Stimulated activated CD4-positive, alpha-beta T cell treated with anti-CD3 and anti-CD28 coated beads, TNF-alpha, amount 100 ng/mL, for 24 hours (primary cell): ENCODE measurements at places on chromosomes 2 and 18.

- no peak for DNase-seq
Observed at GRCh38 chr2:143758629-143759330, 629.6 kb downstream of the ARHGAP15 start.

DNA sequence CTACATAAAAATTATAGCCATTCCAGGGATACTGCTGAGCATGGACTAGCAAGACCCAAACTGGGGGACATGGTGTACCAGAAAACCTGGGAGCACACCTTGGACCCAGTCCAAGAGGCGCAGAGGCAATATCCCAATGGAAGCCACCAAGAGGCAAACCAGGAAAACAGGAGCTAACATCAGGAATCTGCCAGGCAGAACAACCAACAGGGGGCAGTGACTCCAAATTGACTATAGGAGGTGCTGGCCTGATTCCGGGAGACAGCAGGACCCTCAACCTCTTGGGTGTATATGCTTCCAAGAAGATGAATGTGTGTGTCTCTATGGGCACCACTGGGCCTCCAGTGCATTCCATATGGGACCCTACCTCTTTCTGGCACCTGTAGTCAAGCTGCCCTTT, 172.7 kb upstream of the ARL4C start:
- DNase-seq, result no peak

DNA sequence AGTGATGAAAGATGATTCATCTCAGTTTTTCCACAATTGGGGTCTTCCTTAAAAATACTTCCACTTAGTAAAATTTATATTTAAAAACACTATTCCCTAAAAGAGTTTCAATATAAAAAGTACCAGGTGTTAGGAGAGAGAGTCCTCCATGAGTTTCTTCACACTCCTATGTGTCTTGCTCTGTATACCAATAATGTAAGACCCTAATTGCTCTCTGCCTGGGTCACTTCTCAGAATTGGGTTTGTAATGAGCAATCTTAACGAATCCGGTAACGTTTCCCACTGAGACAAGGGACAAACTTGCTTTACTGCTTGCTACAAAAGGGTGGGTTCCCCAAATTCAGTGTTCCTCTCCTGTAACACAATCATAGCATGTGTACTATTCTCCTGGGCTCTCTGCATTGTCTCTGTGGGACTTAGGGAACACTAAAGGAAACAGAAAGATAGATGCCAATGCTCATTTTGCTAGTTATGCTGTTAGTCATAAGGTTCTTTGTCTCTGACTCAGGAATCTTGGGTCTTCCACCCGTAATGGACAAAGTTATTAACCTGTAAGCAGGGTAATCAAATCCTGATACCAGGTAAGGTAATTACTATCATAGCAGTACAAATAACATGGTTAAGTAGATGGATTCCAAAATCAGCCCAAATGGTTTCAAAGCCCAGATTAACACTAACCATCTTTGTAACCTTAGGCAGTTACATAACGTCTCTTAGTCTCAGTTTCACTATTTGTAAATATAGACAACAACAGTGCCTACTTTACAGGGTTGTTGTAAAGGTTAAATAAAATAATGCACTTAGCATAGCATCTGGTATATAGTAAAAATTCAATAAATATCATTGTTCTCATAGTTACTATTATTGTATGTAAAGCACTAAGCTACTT, 46.3 kb downstream of the ITSN2 start:
- DNase-seq, result no peak

DNA sequence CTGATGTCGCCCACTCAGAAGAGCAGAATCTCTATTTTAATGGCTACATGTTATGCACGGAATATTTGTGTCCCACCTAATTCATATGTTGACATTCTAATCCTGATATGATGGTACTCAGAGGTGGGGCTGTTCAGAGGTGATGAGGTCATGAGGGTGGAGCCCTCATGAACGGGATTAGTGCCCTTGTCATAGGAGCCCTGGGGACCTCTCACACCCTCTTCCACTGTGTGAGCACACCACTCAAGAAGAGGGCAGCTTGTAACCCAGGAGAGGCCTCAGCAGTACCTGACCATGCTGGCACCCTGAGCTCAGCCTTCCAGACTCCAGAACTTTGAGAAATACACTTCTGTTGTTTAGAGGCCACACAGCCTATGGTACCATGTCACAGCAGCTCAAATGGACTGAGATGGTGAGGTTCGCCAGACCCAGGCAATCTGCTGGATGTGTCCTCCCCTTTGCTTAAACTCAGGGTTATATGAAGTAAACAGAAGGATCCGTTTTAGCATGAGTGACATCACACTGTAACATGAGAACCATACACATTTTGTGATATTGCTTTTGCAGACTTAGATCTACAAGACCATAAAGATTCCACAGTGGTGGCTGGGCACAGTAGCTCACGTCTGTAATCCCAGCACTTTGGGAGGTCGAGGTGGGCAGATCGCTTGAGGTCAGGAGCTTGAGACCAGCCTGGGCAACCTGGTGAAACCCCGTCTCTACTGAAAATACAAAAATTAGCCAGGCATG, 48.7 kb downstream of the ATOH8 start:
- no peak for DNase-seq

GRCh38 chr2:218026676-218027425, 24.1 kb upstream of the TNS1 start:
- DNase-seq, result no peak

- DNase-seq, result no peak
Observed at GRCh38 chr2:201698588-201699226, at the start of gene MPP4. TSS of gene MPP4 (minus strand) at chr2:201698644. CDS start at chr2:201693954, 4,690 bp downstream.

DNA sequence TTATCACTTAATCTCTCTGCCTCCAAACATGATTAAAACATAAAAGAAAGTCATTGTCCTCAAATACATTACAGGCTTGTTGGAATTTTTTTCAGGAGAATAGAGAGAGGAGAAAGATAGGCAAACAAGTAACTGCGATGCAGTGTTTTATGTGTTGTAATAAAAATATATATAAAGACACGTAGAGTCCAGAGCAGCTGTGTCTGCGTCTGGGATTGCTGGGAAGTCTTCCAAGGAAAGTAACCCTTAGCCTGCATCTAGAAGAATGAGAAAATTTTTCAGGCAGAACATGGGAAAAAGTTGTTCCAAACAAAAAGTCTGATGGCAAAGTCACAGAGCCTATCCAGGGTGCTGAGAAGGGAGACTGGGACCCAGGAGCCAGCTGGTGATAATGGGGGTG, 91.8 kb upstream of the ST6GAL2 start:
- no peak for DNase-seq

DNA sequence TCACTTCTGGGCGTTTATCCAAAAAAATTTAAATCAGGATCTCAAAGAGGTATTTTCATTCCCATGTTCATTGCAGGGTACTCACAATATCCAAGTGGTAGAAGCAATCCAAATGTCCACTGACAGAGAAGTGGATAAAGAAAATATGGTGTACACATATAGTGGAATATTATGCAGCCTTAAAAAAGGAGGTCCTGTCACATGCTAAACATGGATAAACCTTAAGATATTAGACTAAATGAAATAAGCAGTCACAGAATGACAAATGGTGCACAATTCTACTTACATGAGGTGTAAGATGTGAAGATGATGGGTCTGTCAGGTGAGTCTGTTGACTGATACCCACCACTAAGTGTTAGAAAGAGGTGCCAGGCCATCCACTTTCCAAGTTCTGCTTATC, 140.6 kb downstream of the THNSL2 start:
- DNase-seq, result no peak

- DNase-seq, result no peak
Observed at GRCh38 chr18:10166164-10166807, 252.5 kb downstream of the VAPA start.

- no peak for DNase-seq
Observed at GRCh38 chr2:221205103-221205673, 366.9 kb downstream of the EPHA4 start.

- DNase-seq, result no peak
Observed at GRCh38 chr18:67961701-67962440, 445.4 kb upstream of the DSEL start.

DNA sequence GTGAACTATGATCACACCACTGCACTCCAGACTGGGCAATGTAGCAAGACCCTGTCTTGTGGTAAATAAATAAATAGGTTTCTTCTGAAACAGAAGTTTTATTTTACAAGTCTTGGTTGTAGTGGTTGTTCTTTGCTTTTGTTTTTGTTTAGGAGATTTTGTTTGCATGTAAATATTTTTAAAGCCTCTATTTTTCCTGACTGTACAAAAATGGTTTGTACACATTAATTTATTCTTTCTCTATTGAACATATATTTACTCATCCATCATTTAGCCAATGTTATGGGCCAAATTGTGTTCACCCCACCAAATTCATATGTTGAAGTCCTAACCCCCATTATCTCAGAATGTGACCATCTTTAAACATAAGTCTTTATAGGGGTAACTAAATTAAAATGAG, 580.1 kb downstream of the EPHA4 start:
- no peak for DNase-seq

DNA sequence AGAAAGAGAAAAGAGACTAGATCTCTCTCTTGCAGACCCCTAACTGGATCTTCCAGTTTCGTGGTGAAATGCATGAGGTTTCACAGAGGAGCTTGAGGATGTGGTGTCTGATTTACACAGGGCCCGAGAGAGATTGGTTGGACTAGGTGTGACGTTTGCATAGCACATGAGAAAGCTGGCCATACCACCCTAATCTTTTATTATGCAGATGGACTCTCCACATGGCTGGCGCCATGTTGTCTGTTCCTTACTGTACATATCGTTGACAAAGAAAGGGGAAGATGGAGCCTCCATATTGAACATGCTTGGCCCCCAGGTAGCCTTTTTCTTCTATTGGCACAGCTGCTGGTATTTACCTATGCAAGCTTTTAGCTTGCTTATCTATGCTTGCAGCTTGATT, 27.5 kb upstream of the PGAP1 start:
- no peak for DNase-seq

- no peak for DNase-seq
Observed at GRCh38 chr2:107006836-107007235, 120.9 kb upstream of the ST6GAL2 start.

DNA sequence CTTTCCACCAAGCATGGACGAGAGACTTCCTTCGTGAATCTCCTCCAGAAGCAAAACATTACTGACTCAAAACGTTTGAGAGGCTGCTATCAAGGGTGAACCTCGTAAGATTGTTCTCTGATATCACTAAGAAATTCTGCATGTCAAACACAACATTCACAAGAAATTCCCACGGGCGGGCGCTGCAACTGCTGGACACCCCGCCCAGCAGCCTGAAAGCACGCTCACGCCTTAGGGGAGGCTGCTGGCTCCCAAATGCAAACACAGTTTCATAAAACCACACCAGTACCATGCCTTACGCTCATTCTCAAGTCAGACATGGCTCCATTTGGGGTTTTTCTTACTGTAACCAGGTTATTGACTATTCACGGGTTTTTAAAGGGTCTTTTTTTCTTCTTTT, 39.0 kb downstream of the MBP start:
- no peak for DNase-seq

DNA sequence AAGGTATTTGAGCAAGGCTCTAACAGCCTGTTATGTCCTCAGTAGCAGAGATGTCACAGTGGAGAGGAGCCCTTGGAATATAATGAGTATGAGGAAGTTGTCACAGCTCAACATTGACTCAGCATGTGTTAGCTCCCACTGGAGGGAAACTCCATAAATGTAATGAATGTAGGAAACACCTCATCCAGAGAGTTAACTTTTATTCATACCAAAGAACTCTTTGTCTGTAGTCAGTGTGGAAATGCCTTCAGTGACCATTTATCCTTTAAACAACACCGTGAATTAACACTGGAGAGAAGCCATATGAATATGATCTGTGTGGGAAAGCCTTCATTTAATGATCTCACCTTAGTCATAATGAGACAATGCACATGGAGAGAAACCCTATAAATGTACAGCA, 59.7 kb downstream of the CYP1B1 start:
- no peak for DNase-seq

DNA sequence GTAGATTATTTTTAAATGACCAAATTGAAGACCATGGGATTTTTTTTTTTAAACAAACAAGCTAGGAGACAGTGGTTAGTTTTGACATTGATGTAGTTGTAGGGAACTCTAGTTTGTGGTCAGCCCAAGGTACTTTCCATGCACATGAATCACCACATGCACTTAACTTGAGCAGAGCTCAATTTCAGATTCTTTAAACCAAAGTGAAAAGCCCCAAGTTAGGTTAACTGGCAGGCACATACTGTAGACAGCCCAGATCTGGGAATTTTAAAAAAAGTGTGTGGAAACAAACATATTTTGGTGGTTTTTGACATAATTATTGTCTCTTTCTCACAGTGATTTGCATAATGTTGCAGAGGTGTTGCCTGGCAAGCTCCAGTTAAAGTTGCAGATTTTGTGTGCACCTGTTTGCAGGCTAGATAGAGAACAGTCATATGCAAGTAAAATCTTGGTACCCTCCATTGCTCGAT, 88.4 kb downstream of the BCL2L11 start:
- DNase-seq, result peak; percentile 7

DNA sequence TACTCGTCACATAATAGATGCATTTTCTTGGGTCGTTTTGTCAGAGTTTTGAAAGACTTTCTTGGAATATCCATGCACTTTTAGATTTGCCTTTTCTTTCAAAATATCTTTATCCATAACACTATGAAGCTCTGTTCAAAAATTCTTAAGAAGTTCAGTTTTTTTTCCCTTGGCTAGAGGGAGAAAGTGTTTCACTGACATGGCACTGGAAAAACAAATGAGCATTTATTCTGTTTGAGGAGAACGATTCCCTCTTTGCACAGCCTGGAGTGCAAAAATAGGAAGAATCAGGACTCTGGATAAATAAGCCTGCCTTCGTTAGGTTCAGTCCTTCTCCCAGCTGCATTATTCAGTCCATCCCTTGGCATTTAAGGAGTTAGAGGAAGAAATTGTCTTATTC, 91.0 kb upstream of the RPE start:
- DNase-seq, result no peak

DNA sequence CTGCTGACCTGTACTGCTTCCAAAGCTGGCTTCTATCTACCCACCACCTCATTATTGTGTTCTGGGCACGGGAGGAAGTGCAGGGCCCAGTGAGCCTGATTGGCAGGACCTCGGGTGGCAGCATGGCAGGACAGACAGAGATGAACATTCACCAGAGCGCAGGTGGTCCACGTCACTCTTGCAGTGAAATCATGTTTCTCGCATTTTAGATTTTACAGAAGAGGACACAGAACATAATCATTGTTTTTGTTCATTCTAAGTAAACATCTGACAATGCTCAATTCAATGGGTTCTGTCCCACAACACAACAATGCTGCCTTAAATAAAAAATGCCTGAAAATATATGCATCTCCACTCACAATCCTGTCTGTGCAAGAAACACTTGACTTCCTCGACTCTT, 11.5 kb upstream of the BIN1 start:
- no peak for DNase-seq

- DNase-seq, result no peak
Observed at GRCh38 chr2:212526059-212526458, 12.5 kb downstream of the ERBB4 start.

- no peak for DNase-seq
Observed at GRCh38 chr2:71064110-71064611, 4.3 kb upstream of the NAGK start.

- no peak for DNase-seq
Observed at GRCh38 chr2:54957321-54957999, 92.8 kb downstream of the RTN4 start.
